ENCODE measurements at places on chromosomes 1 and 21. TPM values are rescaled to one million over a fixed set of nuclear protein-coding genes. Genes with fewer than 3 reads are reported as not detected.

Gene DNAJC6
- 0.88 TPM for total RNA-seq

Gene PTGER3
- total RNA-seq = 7.7 TPM

- no peak for DNase-seq
Observed at GRCh38 chr1:6956488-6957159, 171.4 kb downstream of the CAMTA1 start.

DNA sequence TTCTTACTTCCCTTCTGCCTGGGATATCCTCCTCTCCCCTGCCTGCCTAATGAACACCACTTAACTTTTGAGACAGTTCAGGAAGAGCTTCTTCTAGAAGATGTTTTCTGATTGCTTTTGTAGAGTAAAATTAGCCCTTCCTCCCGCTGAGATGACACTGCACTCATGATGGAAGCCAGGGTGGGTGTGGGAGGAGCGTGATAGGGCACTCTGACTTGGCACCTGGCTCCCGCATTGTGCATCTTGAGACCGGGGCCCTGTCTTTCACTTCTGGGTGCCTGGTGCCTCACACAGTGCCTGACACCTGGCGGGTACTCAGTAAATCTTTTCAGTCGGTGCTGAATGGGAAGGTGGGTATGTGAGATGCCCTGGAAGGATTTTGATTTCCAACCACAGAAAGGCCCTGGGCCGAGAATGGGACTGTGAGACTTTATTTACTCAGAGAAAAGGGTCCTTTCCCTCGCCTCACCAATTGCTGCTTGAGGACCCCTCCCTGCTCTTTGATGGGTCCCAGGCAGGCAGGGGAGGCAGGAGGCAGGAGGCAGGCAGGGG lies 6.8 kb downstream of the THEM5 start:
- no peak for DNase-seq

- DNase-seq = no peak
Observed at GRCh38 chr1:43220905-43221778, 48.6 kb upstream of the TMEM125 start.

DNA sequence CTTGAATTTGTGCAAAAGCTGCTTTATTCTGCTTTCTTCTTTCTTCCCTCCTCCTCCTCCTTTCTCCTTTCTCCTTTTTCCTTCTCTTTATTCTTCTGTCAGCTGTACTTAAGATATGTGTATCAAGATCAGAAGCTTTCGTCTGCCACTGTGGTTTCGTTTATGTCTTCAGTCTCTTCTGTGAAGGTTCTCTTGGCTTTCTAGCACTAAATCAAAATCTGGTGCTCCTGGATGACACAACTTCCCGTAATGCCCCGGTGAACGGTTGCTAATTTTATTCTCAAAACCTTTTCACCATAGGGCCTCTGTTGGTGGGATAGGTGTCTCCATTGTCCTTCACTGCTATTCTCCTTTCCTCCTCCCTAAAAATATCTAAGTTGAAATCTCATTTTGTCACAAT lies 5.0 kb downstream of the ATF6 start:
- DNase-seq = no peak
